ENCODE measurements at places on chromosomes 6 and 20.

GRCh38 chr6:133807501-133807900 lies 81.4 kb upstream of the TCF21 start:
- no peak for DNase-seq

DNA sequence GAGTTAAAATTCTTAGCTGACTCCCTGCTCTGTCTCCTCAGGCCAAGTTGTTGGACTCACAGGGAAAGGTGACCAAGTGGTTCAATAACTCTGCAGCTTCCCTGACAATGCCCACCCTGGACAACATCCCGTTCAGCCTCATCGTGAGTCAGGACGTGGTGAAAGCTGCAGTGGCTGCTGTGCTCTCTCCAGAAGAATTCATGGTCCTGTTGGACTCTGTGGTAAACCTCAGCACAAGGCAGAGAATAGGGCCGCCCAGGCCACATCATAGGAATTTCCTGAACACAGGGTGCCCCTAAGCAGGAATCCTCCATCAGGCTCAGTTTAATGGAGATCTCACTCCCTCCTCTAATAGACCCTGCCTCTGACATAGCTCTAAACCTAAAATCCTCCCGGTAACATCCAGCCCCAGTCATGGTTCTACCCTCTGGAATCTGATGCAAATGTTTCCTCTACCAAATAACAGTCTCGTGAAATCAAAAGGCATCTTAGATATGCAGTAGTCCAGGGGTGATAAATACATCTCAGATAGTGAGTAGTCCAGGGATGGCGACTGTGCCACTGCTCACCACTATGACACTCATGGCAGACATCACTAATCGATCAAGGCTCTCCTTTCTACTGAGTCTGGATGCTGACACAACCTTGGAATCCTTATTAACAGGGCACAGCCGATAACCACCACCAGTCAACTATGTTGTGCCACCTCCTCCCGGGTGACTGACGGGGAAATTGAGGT lies 18.3 kb downstream of the BPIFB1 start:
- DNase-seq: no peak

DNA sequence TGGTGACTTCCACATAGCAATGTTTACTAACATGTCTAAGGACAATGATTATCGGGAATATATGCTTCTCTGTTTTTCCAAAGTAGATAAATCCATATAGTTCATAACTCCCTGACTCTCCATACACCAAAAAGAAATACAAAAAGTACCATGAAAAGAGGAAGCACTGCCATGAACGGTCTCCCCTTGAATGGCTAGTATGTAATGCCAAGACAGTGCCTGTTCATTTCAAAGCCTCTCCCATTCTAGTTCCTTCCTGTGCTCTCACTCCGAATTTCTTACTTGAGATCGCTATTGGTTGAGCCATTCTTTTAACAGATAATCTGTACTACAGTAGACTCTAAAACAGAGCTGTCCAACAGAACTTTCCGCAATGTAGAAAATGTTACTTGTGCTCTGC lies 54.8 kb upstream of the EDN1 start:
- no peak for DNase-seq

DNA sequence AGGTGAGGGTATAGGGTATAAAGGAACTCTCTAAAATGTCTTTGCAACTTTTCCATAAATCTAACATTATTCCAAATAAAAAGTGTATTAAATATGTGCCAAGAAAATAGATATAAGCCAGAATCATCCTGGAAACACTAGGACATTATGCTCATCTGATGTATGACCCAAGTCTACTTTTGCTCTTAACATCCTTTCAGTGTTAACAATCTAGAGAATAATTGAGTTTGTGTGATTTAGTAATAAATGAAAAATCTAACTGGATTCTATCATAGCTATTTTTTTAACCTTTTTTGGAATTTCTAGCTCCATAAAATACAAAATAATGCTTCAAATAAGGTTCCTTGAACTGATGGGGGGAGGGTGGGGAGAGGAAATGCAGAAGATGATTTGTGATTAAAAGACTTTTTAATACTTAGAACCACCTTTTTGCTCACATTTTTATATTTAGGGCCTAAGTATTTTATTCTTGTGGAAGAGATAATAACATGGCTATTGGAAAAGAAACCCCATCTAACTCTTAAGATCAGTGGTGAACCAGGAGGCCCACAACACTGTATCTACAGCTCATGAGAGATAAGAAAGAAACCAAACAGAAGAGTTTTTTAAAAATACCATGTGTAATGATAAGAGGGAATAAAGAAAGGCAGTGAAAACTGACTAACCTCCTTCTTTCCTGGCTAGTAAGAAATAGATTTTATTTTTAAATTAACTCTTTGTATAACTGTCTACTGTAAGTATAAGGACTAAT lies 68.5 kb downstream of the PDSS2 start:
- no peak for DNase-seq

- DNase-seq: no peak
These were observed 9.5 kb downstream of the TRIM38 start for GRCh38 chr6:25972128-25972527.

GRCh38 chr20:46367967-46368901 lies 38.2 kb downstream of the ELMO2 start:
- DNase-seq: peak; percentile 28

- no peak for DNase-seq
These were observed 558.2 kb upstream of the JAG1 start for GRCh38 chr20:11231742-11232648.

- no peak for DNase-seq
These were observed 302.9 kb upstream of the TCF21 start for GRCh38 chr6:133585978-133586377.

DNA sequence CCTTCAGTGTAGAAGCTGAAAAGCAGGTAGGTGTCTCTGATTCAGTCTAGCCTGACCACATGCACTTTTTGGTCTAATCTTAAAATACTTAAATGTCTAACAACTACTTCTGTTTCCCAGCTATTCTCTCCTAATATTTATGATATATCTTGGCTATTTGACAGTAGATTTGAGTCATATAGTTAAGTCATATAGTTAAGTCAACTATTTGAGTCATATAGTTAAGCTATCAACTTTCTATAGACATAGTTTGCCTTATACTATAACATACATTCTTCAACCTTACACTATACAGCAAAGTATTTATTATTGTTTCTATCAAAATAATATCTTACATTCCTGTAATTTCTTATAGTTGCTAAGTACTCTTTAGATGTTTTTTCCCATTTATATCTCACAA lies 110.9 kb downstream of the GMDS start:
- no peak for DNase-seq

GRCh38 chr6:29792123-29793035 lies 35.2 kb upstream of the HLA-G start:
- peak; percentile 66 for DNase-seq

DNA sequence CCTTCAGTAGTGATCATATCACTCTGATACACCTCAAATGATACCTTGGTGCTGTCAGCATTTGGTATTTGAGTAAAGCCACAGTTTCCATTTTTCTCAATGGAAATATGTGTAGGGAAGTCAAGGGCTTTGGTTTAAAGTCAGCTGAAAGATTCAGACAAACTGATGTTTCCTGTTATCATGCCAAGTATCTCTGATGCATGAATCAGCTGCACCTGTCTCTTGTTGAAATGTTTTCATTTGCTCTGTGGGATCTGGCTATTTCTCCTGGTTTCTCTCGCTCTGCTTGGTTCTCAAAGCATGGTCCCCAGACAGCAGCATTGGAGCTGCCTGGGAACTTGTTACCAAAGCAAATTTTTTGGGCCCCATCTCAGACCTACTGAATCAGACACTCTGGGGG lies 23.5 kb downstream of the ZFP64 start:
- DNase-seq: no peak

GRCh38 chr6:21138336-21139069 lies 455.0 kb upstream of the SOX4 start:
- no peak for DNase-seq

GRCh38 chr6:18501663-18502013 lies 114.5 kb downstream of the RNF144B start:
- DNase-seq: no peak

DNA sequence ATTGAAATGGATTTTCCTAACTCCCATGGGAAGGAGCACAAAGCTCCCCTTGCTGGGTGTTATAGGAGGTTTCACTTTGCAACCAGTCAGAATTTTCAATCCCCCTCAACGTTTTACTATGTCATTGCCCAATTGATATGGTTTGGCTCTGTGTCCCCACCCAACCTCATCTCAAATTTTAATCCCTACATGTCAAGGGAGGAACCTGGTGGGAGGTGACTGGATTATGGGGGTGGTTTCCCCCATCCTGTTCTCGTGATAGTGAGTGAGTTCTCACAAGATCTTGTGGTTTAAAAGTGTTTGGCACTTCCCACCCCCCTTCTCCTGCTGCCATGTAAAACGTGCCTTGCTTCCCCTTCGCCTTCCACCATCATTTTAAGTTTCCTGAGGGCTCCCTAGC lies 62.9 kb downstream of the ZMYND8 start:
- DNase-seq: no peak

DNA sequence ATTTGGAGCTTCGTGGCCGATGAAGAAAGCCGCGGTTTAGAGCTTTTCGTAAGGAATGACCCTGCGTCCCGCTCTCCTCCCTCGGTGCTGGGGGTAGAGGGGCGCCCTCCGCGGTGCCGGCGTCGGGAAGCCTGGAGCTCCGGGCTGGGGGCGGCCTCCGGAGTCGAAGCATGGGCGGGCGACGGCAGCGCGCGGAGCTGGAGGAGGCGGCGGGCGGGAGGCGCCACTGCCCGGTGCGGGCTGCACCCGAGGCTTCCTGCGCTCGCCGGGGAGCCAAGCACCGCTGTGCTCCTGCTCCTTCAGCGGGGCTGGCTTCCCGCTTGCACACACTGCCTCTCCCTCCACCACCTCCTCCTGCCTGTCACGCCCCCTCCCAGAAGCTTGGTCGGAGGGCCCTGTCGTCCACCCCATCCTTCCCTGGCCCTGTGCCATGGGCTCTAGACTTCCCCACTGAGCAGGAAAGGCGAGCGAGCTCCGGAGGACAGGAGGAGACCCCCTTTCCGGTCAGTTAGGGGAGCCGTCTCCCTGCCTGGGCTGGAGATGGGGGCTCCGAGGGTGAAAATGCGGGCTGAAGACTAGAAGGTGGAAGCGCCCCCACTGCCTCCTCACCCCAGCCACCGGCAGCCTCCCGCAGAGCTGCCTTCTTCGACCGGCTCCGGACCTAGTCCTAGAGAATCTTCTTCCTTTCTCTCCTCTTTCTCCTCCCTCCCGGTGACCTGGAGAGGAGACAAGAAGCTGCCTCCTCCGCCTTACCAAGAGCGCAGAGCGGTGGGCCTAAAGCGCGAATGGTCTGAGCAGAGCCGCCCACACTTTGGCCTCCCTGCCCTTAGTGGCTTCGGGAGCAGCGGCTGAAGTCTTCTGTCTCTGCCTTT lies 1.8 kb downstream of the CDH4 start:
- peak; percentile 3 for DNase-seq

- DNase-seq: no peak
These were observed 156.3 kb downstream of the FOXA2 start for GRCh38 chr20:22428051-22428450.

DNA sequence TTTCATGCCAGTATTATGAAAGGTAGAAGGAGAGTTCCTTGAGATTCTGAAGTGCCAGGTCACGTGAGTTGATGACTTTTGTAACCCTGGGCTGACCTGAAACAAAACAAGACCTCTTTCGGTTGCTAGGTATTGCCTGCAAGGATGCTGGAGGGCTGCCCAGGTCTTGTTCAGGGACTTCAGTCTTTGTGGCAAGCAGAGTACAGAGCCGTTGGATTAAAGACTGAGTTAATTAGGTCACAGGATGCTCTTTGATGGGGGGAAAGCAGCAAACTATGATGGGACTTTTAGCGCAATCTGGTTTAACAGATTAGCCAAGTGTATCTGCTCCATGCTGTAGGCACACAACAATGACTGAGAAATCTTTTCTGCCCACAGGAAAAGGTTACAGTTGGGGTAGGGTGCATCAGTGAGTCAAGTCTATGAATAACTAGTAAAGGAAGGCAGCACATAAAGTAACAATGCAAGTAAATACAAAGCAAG lies 12.8 kb upstream of the ELOVL5 start:
- peak; percentile 50 for DNase-seq

GRCh38 chr6:15763837-15764236 lies 101.0 kb upstream of the DTNBP1 start:
- DNase-seq: no peak

DNA sequence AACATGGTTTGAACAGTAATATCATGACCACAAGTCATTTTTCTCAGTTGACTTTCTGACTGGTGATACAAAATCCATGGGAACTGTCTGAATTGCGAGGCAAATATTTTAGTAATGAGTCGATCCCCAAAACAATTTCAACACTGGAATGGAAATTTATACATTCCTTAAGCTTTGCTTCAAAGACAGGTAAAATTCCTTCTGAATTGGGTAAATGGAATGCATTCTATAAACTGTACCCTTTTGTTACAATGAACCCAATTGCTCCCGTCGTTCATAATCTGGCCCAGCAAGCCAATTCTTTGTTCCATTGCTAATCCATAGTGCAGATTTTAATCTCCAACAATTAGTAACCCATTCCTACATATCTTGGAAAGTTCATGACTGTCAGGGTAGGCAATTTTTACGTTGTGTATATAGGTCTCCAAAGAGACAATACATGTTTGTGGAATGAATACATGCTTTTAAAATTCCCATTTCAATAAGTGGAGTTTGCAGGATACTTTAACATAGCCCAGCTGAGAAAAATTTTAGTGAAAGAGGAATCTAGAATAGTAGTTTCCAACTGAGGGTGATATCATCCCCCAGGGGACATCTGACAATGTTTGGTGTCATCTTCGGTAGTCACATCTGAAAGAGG lies 32.7 kb downstream of the CYP24A1 start:
- DNase-seq: no peak

GRCh38 chr6:15907914-15908518 lies 220.9 kb upstream of the MYLIP start:
- no peak for DNase-seq

- no peak for DNase-seq
These were observed 9.8 kb downstream of the SPATS1 start for GRCh38 chr6:44352259-44352658.

GRCh38 chr20:37899105-37900045 lies 3.6 kb upstream of the VSTM2L start:
- no peak for DNase-seq

- DNase-seq: no peak
These were observed 543.0 kb downstream of the GRIK2 start for GRCh38 chr6:101936516-101936915.

GRCh38 chr6:155710704-155711103 lies 255.1 kb upstream of the NOX3 start:
- no peak for DNase-seq

DNA sequence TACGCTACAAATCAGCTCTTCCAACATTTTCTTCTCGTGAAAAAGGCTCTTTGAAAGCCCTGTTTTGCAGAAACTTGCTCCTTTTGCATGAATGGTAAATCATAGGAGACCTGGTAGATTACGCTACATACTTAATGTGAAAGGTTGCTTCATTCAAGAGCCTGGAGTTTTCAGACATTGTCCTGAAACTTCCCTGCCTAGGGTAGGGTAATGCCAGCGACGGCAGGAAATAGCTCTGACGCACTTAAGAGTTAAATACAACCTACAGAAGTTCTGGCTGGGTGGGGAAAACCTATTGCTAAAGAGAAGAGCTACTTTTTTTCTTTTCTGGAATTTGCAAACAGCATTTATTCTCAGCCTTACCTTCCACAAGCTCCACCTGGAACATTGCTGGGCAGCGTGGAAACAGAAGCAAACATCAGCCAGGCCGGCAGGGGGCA lies 144.5 kb downstream of the LPA start:
- no peak for DNase-seq

GRCh38 chr6:25166955-25167748 lies 112.0 kb upstream of the CARMIL1 start:
- DNase-seq: no peak

All from activated naive CD8-positive, alpha-beta T cell treated with anti-CD3 and anti-CD28 coated beads for 36 hours (primary cell).